ENCODE measurements at places on chromosomes 11 and 22.

DNA sequence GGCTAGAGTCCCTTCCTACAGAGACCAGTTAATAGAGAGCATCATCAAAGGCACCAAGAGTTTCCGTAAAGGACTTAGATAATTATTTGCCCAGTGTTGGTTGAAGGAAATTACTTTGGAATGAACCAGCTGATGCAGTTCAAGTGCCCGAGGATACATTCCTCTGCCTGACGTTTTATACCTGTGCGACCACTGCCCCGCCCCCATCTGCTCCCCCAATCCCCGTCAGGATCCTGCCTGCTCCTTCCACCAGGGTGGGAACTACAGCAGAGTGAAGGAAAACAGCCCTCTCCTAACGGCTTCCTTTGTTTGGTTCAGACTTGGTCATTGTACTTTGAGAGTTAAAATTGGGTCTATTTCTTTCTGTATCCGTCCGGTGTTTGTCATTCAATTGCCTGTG lies 761.5 kb downstream of the NTM start:
- no peak for DNase-seq

- no peak for DNase-seq
These were observed 544.6 kb upstream of the B3GAT1 start for GRCh38 chr11:134956450-134957210.

- no peak for DNase-seq
These were observed 7.7 kb downstream of the BIK start for GRCh38 chr22:43118024-43118849.

GRCh38 chr11:15800111-15800800 lies 556.1 kb downstream of the SOX6 start:
- DNase-seq, result no peak

DNA sequence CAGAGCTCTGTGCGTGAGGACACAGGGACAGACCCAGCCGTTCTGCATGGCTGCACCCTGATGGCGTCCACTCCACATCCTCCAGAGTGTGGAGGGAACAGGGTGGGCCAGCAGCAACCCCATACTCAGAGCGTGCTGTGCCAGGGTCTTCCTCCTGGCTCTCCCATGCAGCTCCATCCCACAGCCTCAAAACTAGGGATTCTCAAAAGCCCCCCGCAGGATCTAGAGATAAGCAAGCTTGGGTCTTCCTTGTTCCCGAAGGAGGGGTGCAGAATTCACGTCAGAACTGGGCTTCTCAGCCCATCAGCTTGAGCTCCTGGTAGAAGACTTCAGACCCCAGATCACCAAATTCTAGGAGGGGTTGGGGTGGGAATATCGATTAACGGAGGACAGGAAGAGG lies 858.8 kb downstream of the TBC1D22A start:
- DNase-seq, result no peak

DNA sequence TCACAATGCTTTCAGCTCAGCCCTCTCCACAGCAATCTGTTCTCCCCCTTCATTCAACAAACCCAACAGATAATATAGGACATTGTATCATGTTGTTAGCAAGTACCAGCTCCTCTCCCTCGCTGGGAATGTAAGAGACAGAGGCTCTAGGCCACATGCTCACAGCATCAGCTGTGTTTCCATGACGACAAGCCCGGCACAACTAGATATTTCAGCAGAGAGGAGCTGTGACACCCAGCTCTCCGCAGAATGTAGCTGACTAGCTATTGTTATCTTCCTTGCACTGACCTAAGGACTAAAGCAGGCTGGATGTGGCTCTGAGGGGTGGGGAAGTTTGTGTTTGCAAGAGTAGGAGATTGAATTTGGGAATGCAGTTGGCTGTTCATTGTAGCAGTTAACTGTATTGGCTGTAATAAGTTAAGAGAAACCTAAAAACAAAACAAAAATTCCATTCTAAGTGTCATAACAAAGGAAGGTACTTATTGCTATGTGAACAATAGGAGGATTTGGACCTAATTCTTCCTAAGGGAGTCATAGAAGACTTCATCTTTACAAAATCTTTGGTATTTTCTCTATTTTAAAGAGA lies 28.0 kb upstream of the RRAS2 start:
- no peak for DNase-seq

- DNase-seq, result no peak
These were observed 217.1 kb downstream of the BLID start for GRCh38 chr11:121898903-121899302.

- no peak for DNase-seq
These were observed 9.4 kb downstream of the PLAAT2 start for GRCh38 chr11:63553759-63554158.

DNA sequence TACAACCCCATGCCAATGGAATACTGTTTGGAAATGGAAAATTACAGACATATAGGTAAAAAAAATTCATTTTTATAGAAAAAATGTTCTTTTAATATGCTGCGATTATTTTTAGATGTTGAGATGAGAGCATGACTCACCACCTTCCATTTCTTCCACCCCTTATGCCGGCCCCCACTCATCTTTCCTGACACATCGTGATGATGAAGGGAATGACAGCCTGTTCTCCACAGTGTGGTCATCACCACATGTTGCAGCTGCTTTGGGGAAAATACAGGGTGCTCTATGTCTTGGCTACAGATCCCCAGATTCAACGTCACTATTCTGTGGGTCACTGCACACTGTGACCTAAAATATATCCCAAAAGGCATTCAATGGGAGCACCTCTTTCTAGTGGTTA lies 916.2 kb downstream of the METTL15 start:
- DNase-seq, result no peak

- DNase-seq, result no peak
These were observed 413.0 kb upstream of the LARGE1 start for GRCh38 chr22:34333285-34333684.

GRCh38 chr11:65524741-65525545 lies at the start of gene SCYL1:
Gene SCYL1 (plus strand): TSS chr11:65525083. CDS start chr11:65525154, 71 bp downstream.
- peak; percentile 72 for DNase-seq

DNA sequence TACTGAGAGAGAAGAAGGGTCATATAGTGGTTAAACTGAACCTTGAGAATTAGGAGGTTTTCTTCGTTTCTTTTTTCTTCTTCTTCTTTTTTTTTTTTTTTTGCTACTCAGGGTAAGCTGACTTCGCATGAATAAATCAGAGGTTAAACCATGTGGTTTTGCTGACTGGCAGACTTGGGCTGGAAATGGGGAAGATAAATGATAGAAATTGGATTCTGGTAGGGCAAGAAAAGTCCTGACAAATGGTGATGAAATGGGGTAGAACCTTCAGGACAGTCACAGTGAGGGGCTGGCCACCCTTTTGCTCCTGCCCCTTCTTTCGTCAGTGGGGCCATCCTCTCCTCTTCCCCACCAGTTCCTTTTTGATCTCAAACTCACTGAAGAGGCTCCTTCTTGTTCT lies 1.6 kb upstream of the SWAP70 start:
- no peak for DNase-seq

- no peak for DNase-seq
These were observed 129.2 kb upstream of the MTMR2 start for GRCh38 chr11:96052921-96053651.

DNA sequence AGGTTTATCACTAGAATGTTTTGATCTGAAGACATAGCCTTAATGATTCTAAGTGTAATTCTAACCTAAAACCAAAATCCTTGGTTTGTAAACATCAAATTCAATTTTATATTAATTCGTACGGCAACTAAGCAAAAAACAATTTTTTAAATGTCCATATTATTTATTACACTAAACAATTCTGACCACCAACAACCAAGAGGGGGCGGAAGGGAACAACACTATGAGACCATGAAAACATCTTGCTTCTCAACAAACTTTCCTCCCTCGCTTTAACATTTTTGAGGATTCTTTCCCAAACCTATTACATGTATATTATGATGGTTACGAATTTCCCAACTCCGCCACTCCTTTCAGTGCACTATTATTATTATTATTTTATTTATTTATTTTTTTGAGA lies 6.5 kb upstream of the UCP2 start:
- DNase-seq, result no peak
